ENCODE measurements at places on chromosomes 3 and 15.

DNA sequence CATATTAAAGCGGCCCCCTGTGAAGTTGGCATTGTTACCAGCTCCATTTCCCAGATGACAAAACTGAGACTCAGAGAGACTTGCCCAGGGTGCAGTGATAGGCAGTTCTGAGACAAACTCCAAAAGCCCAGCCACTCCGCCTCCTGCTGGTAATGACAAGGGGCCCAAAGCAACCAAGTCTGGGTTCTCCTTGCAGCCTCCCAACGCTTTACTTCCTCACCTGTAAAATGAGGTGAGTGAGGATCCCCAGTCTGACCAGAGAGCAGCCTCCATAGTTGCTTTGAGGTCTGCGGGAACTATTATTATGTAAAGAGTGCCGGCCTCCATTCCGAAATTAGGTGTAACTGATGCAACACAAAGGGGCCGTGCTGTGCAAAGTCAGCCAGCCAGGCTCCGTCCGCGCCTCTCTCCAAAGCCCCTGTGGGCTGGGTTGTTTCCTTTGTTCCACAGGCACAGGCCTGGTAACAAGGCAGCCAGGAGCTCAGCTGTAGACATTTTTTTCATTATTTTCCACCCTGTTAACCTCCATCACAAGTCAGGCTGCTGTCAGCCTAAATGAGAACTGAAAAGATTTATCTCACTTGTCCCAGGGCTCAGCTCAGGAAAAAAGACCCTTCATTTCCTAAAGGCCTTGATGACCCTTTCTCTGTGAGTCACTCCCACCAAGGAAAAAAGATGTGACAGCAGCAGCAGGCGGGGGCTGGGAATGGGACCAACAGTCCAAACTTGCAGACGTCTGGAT, 139.1 kb upstream of the RAD18 start:
- no peak for DNase-seq

DNA sequence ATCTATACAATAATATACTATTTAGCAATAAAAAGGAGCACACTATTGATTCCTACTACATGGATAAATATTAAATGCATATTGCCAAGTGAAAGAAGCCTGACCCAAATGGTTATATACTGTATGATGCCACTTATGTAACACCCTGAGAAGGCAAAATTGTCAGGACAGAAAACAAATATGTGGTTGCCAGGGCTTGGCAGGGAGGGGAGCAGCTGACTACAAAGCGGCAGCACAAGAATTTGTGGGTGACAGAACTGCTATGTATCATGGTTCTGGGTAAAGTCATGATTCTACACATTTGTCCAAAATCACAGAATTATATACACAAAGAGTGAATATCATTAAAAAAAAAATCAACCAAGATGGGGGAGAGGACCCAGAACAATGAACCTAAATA, 22.5 kb downstream of the TBC1D2B start:
- no peak for DNase-seq

DNA sequence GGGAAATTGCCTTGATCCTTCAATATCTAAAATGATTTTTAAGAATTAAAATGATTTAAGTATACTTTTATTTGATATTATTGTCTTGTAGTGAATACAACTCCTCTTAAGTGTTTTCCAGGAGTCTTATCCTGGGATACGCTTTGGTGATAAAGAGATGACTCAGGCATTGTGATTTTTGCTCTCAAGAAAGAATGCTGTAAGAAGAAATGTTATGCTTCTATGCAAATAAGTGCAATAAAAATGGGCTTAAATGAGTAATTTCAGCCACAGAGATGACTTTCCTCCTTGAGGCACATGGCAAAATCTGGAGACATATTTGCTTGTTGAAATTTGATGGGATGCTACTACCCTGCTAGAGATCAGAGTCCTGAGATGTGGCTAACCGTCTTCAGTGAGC, 358.6 kb upstream of the BCHE start:
- no peak for DNase-seq

DNA sequence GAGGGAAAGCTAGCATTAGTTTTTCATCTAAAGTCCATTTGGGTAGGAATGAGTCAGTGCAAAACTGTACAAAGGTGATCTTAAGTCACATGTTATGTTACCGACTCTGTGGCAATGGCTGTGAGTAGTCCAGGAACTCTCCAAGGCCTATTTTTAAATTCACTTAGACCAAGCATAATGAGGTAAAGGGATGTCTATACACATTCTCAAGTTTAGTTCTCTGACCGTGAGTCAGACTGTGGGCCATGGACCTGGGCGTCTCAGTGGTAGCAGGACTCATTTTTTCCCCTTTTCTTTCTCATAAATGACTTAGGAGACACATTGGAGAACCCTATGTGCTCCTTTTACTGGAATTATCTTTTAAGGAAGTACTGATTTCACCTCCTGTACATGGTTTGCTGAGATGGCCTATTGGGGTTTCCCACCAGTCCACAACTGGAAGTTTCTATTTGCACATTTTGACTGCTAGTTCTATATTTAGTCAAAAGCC, 488.7 kb upstream of the TPRG1 start:
- peak; percentile 59 for DNase-seq

DNA sequence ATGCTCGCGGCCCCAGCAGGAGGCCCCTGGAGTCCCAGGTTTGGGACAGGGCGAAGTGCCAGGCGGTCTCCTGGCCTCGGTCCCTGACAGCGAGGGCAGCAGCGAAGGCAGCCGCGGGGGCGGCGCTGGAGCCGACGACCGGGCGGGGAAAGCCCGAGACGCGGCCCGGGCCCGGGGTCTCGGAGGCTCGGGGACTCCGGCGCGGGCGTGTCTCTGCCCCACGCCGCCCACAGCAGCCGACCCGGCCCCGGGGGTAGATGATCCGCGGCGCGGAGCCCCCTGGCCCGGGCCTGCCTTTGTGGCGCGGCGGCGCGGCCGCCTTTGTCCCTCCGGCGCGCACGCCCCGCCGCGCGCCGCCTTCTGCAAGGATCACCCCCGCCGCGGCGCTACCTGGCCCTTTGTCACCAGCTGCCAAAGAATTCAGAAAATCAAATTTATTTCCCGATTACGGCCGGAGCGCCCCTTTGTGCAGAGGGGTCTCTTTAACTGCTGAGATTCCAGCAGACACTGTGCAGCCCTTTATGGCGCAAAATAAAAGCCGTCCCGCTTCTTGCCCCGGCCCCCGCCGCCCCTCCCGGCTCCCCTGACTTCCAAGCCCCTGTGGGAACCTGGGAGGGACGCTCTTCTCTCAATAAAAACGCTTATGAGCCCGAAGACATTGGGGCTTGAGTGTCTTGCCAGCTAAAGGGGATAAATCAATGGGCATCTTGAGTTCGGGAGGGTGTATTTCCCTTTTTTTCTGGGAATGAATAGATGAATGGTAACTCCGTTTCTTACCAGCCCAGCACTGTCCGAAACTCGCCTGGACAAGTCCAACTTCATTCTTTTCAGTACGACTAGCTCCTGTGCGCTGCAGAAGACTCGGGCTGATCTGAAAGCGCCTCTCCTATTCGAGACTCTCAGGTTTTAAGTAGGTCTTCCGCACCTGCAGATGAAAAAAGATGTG, 68.4 kb downstream of the HES1 start:
- peak; percentile 31 for DNase-seq

- DNase-seq: no peak
Observed at GRCh38 chr3:129618186-129618820, 11.8 kb upstream of the PLXND1 start.

GRCh38 chr3:19347671-19348070, 199.4 kb downstream of the KCNH8 start:
- DNase-seq: no peak

DNA sequence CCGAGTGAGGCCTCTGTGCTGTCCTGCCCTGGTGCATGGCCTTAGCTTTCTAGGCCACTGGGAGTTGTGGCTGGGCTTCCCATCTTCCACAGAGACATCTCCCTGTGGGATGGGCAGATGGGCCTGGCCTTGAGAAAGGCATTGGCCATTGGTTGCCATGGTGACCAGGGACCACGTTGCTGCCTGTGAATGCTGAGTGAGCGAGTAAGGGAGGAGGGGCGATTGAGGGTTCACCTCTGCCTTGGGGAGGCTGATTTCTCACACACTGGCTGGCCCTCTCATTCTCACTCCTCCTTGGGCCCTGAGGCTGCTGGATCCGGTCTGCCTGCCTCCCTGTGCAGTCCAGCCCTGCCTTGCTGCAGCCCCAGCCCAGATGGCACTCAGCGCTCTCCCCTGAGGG, 26.4 kb upstream of the DOCK3 start:
- DNase-seq: no peak

GRCh38 chr3:56902468-56903160, 100.9 kb upstream of the ARHGEF3 start:
- DNase-seq: no peak
